ENCODE measurements at places on chromosomes 1 and 21.

DNA sequence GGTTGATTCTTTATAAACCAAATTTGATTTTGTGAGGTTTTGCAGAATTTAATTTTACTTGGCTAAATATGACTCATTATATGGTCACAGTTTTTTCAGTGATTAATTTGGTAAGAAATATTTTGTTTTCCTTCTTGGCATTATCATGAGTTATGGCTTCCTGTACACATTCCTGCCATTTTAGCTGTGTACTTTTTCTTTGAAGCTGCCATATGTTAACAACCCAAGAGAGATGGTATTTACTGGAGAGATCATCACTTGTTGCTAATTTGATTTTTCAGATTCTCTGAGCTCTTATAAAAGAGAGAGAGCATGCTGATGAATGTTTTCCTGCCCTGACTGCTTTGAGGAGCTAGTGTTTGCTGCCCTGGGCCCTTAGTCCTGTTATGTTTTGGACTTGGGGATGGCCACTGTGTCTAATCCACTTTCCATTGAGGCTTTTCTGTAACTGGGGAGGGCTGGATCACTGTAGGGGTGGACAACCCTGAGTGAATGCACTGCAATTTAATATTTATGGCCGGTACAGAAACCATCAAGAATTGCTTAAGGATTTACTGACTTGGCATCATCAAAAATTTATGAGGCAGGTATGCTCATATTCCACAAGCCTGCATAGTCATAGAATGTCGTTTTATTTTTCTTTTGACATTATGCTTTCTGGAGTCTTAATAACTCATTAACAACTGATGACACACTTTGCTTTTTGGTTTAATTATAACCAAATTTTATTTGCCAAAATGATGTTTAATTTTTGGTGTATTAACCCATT, 200.9 kb downstream of the DISC1 start:
- no peak for DNase-seq

GRCh38 chr1:34721646-34722355, 33.0 kb upstream of the GJB5 start:
- no peak for DNase-seq

- no peak for DNase-seq
Measured at GRCh38 chr1:165616987-165617546, 14.0 kb upstream of the MGST3 start.

DNA sequence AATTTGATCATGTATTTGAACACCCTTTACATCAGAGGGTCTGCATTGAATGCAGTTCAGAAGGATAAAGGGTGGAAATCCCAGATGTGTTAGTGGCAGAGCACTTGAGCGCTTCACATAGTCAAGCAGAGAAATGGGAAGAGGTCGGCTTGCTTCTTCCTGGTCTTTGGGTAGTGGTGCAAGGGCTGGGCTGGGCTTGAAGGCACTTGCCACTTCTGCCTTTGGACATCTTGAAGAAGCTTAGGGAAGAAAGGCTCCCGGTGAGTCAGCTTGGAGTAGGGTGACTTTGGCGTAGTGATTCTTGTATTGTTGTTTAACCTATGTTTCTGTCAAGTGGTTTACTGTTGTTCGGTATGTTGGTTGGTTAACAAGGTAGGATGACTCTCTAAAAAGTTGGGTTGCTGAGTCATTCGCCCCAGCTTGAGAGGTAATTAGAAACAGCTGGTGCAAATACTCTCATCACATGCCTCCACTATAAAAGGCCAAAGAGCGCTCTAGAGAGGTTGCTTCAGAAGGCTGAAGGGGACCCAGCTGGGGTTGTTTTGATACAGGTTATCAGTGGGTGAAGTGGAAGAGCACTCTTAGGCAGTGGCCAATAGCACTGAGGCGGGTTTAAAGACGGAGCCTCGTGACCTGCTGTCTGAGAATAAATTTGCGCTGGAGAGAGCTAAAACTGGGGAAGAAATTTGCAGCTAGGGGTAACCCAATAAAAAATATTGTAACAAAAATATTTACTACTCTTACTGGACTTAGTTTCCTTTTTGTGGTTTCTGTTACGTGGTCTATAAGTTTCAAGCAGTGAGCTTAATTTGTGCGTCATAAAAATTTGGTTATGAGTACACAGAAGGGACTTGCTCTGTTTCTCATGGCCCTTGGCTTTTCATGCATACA, 1.4 kb downstream of the BACH1 start:
- DNase-seq: peak; percentile 82

DNA sequence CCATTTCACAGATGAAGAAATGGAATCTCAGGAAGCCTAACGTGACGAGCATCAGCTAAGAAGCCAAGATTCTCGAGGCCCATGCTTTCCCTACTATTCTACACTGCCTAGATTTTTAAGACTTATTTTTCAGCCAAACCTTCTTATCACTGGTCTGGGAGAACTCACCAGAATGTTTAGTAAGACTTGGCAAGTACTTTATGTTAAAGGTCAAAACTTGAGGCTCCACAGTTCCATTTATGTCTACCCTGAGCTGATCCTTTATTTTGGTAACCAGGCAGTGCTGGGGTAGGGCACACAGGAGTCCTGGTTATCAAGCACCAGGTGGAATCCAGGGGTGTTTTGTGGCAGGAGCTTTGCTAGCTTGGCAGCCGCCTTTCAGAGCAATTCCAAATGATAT, 16.8 kb downstream of the PLXNA2 start:
- DNase-seq: no peak
